Activated gamma-delta T cell treated with anti-CD3 and anti-CD28 coated beads, Interleukin-2, amount 50 U/mL, for 16 hours (primary cell): ENCODE measurements at places on chromosomes 4 and X.
A peak's percentile ranks its signal among the peaks of the same experiment; 100 is the strongest.

DNA sequence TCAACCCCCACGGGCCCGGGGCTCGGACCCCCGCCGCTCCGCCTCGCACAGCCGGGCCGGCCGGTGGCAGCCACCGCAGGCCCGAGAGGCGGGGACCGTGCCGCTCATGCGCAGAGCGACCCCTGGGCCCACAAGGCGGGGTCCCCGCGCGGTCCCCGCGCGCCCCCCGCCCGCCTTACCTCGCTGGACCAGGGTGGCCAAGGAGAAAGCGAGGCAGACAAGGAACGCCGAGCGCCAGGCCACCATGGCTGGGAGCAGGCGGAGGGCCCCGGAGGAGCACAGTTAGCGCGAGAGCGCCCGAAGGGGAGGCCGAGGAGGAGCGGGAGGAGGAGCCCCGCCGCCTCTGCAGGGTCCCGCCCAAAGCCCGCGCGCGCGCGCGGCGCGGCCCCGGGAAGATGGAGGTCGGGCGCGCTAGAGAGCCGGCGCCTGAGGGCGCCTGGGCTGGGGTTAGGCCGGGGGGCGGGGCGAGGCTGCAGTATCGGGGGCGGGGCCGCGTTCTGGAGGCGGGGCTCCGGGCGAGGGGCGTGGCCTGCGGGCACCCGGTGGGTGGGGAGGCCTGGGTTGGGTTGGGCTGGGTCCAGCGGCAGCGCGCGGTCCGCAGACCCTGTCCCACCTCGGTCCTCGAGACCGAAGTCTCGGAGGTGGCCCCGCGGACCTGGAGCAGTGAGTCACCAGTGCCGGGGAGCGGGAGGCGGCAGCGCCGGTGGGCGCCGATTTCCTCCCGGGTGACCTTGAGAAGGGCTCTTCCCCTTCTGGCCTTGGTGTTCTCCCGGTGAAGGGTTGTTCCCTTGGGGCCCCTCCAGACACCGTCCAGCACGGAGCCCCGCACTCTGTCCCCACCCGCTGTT lies at the start of gene CD99L2:
TSS of gene CD99L2 (minus strand) at position 326 of the 848 bp plus-strand sequence. CDS start at position 246, 80 bp downstream.
- peak; percentile 84 for DNase-seq

DNA sequence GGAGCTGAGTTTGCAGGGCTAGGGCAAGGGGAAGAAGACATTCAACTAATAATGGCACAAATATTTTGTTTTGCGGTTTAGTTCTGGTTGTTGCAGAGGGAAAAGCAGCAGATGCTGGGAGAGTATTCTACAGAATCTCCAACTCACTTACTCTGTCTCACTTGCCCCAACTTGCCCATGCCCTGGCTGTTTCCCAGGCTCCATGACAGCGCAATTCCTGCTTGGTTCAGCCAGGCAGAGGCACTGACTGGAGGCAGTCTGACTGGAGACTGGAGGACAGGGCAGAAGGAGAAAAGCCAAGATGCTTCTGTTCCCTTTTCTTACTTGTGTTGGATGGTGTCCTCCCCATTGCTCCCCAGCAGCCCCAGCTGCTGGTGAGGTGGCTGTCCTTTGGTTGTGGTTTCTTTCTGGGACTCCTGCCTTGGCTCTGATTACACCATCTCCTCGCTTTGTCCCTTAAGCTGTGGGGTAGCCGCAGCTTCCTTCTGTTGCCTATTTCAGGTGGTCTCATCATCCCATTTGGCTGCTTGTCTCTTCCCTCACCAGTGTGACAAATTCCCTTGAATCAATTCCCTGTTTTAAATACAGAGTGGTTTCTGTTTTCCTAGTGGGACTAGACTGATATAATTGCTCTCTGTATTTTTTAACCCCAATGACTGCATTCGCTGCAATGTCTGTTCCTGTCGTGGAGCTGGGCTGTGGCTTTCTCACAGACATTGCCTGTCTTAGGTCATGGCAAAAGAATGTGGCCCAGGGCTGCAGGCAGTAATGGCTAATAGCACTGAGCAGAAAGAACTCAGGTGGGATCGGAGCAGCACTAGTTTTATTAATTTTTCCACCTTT lies 24.2 kb upstream of the RASL11B start:
- DNase-seq = no peak

DNA sequence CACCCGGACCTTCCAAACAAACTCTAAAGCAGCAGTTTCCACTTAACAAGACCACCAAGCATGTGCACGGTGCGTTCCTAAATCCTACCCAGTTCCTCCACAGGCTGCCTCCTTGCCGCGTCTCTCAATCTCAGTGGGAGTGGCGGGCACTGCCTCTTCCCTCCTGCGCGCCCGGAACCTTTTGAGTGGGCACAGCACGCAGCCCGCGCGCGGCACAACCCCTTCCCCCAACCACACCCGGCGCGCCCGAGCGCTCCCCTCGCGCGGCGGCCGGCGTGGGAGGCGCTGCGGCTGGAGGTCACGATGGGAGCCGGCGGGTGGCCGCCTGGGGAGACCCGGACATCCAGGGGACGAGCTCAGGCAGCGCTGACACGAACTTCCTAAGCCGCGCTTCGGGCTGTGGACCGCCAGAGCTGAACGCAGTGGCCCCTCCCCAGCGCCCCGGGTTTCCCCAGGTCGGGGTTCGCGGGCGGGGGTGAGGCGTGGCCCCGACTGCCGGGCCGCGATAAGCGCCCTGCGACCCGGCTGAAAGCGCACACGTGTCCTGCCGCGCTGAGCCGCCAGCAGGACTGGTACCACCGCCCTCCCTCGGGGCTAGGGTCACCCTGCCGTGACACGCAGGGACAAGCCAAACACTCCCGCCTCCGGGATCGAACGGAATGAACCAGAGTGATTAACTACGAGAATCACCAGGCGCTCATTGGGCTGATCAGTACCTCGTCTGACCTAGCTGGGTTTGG lies at the start of gene ABCG2:
TSS of gene ABCG2 (minus strand) at position 151 of the 740 bp plus-strand sequence. CDS start 18,644 bp downstream, outside the sequence.
- DNase-seq = peak; percentile 4

- DNase-seq = no peak
Observed at GRCh38 chrX:96688789-96689188, 4.1 kb downstream of the DIAPH2 start.

DNA sequence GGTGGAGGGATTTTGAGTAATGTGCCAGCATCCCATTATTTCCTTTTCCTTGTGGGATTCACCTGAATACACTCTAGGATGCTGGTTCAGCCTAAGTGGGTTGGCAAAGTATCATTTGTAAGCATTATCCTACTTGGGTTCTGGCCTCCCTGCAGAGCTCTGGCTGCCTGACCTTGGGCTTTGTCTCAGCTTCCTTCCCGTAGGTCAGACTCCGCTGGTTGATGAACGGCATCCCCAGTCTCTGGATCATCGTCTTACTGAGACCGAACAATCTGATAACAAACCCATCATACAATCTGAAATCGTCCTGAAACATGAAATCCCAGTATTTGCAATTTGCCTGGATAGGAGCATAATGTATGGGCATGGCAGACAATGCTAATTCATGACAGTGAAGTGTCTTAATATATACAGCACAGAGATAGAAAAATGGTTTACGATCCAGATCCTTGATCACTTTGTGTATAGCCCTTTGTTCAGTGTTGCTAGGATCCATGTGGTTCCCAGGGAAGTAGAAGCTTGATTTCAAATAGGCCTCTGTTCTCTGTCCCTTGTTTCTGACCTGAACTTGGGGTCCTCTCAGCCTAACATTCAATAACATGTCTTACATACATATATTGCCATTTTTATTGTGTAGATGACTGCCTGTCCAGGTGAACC lies 5.5 kb downstream of the MID2 start:
- no peak for DNase-seq

DNA sequence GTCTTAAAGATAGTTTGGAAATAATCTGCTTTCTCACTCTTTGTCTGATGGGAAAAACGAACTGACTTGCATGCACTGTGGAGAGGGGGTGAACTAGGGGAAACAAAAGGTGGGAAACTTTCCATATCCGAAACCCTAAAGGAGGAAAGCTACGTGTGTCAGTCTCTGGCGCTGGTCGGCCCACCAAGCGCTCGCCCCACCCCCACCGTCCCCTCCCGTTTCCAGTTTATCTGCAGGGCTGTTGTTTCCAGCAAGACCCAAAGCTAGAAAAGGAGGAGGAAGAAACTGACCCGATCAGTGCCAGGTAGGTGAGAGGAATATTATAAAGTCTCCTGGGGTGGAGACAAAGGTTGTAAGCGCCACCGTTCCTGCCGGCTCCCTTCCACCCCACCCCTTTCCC lies 552 bp downstream of the TCEAL9 start:
- DNase-seq = no peak

GRCh38 chr4:95243892-95244291 lies 304.9 kb downstream of the UNC5C start:
- DNase-seq = no peak

DNA sequence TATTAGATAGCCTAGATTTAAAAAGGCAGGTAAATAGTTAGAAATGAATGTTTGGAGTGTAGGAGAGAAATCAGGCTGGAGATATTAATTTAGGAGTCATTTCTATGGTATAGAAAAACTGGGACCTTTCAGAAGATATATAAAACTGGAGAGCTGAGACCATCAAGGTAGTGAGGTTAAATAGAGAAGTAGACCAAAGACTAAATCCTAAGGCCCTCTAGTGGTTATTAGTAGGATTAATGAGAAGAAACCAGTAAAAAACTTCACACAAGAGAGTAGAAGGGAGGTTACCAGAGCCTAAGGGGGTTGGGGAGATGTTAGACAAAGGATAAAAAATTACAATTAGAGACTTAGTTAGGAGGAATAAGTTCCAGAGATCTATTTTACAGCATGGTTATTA lies 351.0 kb upstream of the SPANXN1 start:
- DNase-seq = no peak

DNA sequence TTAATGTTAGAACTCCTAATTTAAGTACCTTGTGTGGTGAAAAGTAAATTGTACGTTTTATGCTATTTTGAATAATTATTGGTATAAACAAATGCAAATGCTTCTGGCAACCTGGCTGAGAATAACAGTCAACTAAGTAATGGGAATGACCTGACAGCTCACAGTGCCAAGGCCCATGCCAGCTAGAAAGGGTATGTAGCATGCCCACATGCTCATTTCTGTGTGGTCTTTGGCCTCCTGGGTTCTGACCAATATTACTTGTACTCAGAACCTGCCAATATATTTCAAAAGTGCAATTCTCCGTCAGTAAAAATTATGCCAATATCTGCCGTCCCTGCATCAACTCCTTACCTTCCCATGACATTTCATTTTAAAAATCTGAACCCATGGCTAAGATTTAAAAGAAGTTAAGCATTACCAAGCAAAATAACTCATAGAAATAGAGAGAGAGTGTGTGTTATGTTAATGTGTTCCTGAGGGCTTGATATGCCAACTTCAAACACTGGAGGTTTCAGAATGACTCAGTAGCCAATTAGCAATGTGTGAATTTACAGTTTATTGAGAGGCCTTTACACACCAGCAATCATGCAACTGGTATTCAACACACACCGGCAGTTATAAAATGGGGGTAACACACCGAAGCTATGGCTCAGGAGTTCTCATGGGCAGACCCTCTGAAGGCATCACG lies 820.8 kb downstream of the FSTL5 start:
- DNase-seq = no peak

GRCh38 chrX:30597216-30598012 lies 19.8 kb upstream of the TASL start:
- DNase-seq = no peak

GRCh38 chr4:108342325-108342970 lies 173.7 kb upstream of the LEF1 start:
- DNase-seq = no peak

GRCh38 chrX:20244931-20245330 lies 21.8 kb downstream of the RPS6KA3 start:
- DNase-seq = no peak

DNA sequence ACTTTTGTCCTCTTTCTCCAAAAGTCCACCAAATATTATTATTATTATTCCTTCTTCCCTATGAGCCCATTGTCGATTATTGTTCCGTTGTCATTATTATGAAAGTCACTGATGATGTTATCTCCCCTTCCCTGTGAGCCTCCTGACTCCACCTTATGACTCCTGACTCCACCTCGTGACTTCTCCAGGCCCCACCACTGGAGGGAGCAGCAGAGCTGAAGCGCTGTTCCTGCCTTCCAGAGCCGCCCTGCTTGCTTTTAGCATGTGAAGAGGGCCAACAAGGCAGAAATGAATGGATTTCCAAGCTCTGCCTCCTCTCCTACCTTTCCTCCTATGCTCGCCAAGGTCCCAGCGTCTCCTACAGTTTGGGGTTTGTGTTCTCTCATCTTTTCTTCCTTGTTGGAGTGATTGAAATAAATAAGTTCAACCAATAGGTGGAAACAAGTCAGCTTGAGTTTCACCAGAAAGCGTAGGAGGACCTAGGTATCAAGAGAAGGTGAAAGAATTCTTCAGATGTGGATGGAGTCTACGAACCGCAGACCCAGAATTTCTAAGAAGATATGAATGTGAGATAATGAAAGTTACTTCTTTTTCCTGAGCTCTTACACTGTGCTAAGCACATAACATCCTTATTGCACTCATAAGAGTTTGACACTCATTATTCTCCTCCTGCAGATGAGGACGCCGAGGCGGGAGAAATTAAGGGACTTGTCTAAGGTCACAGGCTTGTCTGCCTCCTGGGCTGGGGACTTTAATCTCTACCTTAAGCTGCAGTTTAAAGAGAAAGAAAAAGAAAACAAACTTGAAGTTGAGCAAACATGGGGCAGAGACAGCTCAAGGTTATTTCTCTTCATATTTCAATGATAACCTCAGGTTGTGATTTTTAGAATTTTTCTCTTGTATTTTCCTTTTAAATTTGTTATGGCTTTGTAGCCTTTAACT lies 26.1 kb downstream of the IGSF1 start:
- no peak for DNase-seq

GRCh38 chr4:185779517-185779916 lies 32.5 kb downstream of the SORBS2 start:
- no peak for DNase-seq

DNA sequence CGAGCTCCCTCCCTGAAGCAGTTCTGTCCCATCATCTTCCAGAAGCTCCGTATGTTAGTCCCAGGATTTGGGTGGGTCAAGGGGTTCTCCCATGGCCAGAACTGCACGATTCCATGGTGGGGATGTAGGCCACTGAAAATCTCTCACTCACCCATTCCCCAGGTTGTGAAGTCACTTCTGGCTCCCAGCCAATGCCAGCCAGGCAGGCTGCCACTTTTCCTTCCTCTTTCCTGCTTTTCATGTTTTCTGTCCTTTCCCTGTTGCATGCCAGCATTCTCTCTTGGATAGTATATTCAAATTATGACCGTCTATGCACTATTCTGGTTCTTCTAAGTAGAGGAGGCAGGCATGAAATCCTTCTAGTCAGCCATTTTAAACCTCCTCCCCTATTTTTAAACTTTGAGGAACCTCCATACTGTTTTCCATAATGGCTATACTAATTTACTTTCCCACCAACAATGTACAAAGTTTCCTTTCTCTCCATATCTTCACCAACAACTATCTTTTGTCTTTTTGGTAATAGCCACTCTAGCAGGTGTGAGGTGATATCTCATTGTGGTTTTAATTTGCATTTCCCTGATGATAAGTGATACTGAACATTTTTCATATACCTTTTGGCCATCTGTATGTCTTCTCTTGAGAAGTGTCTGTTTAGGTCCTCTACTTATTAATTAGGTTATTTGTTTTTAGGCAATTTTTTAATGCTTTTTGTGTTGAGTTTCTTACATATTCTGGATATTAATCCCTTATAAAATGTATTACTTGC lies 182.1 kb upstream of the TET2 start:
- no peak for DNase-seq

- peak; percentile 73 for DNase-seq
Observed at GRCh38 chrX:76427560-76428242, at the start of gene MAGEE1. Gene MAGEE1 (plus strand): TSS chrX:76427710. CDS start chrX:76427931, 221 bp downstream.

GRCh38 chrX:44596277-44596676 lies 53.6 kb upstream of the FUNDC1 start:
- no peak for DNase-seq

GRCh38 chr4:157781361-157781760 lies 391.5 kb downstream of the GASK1B start:
- no peak for DNase-seq
